ENCODE measurements at places on chromosomes 1 and 21. TPM values are rescaled to one million over a fixed set of nuclear protein-coding genes. Genes with fewer than 3 reads are reported as not detected.

HSPA13 gene
- 12.5 TPM for total RNA-seq

DNA sequence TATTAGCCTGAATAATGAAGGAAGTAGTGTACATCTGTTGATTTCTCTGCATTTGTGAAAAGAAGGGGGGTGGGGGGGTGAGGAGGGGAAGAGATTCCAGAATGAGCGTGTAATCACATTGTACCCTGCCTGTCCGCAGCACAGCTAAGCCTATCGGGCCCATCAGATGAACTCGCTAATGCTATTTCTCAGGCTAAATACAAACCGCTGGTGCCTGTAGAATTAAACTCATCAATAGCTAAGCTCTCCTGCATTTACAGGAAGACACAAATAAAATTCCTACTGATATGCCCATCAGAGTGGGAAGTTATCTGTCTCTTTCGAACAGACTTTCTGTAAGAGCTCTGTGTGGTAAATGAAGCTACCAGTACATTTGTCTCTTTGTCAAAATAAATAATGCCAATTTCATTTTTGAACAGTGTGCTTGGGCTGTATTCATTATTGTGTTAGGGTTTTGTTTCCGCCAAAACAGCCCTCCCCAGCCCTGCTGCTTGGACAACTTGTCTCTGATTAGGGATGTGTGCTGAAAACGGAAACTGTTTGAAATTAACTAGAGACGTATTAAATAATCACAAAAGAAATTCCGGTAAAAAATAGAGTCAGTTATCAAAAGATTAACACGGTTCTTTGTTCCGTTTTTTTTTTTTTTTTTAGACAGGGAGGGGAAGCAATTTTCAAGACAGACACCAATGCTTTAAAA, 305.4 kb downstream of the TTLL7 start:
- H3K27ac ChIP-seq: peak overlapping the region; percentile 5
- no peaks in the 10 kb centered on the region for H3K36me3 ChIP-seq
- H3K4me3 ChIP-seq: peak overlapping the region; percentile 30
- DNase-seq: no peak
- H3K27me3 ChIP-seq: no peaks in the 10 kb centered on the region

GRCh38 chr1:59314776-59315528, 18.1 kb downstream of the FGGY start:
- H3K4me1 ChIP-seq: peaks cover 39% of the 10 kb centered on the region
- no peaks in the 10 kb centered on the region for H3K36me3 ChIP-seq
- no peaks in the 10 kb centered on the region for H3K27me3 ChIP-seq

GRCh38 chr1:109785446-109786111, 21.9 kb upstream of the EPS8L3 start:
- H3K27ac ChIP-seq: no peak overlapping the region
- no peak overlapping the region for H3K4me3 ChIP-seq
- DNase-seq: no peak

- no peak overlapping the region for H3K4me3 ChIP-seq
- no peaks in the 10 kb centered on the region for H3K4me1 ChIP-seq
- H3K27me3 ChIP-seq: no peaks in the 10 kb centered on the region
- H3K27ac ChIP-seq: no peak overlapping the region
Measured at GRCh38 chr1:209513226-209513625, 70.3 kb upstream of the CAMK1G start.

- no peak overlapping the region for H3K4me3 ChIP-seq
- H3K4me1 ChIP-seq: peaks cover 5% of the 10 kb centered on the region
- H3K27me3 ChIP-seq: no peaks in the 10 kb centered on the region
- H3K27ac ChIP-seq: no peak overlapping the region
- H3K36me3 ChIP-seq: no peaks in the 10 kb centered on the region
Measured at GRCh38 chr1:66527686-66528085, 6.3 kb upstream of the SGIP1 start.

DNA sequence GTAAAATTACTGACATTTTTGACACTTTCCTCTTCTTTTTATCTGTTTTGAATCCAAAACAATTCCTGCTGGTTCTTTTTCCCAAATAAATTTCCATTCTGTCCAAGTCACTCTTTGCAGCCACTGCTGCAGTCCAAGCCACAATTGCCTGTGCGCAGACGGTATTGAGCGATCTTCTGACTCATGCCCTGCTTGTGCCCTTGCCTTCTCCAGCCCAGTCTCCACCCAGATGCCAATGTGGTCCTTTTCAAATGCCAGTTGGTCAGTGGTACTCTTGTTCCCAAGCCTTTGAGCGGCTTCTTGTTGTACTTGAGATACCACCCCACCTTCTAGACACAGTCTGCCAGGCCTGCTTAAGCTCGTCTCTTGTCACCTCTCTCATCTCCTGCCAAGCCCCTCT, 78.9 kb downstream of the CAMTA1 start:
- H3K36me3 ChIP-seq: no peaks in the 10 kb centered on the region
- no peak overlapping the region for H3K27ac ChIP-seq
- H3K4me1 ChIP-seq: peaks cover 18% of the 10 kb centered on the region
